ENCODE measurements at places on chromosomes 16 and 17.

DNA sequence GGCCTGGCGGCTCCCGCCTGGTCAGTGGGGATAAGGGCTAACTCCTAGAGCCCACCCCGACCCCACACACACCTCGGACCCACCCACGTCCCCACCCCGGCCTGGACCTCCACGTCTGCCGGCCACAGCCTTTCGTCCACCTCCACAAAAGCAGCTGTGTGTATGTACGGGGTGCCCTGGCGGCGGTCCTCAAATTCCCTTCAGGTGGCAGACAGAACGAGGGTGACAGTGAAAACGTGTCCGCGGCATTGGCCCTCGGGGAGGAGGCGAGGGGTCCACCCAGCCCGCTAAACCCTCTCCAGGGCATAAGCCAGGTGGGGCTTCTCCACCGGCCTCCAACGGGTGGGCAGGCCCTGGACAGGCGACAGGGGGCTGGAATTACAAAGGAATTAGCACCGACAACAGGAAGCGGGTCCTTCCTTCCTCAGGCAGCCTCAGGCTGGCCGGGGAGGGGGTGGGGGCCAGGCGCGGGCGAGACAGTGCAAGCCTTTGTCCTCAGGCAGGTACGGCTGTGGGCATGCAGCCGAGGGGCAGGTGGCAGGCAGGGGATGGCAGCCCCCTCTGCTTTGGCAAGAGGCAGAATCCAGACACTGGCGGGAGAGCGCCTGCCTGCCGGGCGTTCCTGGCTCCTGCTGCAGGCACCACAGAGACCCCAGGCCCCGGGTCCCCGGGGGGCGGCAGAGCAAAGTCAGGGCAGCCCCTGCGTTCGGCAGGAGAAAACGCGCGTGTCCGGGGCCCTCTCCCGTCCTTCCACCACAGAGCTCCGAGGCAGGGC, 12.3 kb upstream of the PITPNA start:
- no peak for DNase-seq

GRCh38 chr17:39404542-39405378, 3.3 kb upstream of the FBXL20 start:
- DNase-seq: peak; percentile 46

DNA sequence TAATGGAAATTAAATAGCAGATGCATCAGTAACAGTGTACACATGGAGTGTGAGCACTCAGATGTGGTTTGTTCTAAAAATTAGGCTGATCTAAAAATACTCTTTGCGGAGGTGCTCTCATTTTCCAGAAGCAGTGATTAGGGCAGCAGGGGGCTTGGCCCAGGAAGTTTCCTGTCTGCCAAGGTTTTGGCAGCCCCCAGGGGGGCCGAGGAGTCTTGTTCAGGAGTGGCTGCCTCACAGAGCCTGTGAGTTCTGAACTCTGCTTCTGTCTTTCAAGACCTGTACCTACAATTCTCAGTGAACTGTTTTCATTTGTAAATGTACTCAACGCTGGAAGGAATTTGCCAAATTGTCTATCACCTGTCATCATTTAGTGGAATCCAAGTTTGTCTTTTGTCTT, 388.4 kb upstream of the CDH11 start:
- DNase-seq: no peak

DNA sequence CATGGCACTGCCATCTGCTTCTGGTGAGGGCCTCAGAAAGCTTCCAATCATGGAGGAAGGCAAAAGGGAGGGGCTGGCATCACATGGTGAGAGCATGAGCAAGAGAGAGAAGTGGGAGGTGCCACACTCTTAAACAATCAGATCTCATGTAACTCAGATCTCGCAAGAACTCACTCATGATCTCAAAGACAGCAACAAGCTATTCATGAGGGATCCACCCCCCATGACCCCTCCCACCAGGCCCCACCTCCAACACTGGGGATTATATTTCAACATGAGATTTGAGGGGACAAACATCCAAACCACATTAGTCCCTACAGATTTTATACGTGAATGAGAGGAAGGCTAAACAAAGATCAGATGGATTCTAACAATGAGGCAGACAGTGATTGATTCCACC, 8.9 kb upstream of the TMEM132E start:
- DNase-seq: no peak

DNA sequence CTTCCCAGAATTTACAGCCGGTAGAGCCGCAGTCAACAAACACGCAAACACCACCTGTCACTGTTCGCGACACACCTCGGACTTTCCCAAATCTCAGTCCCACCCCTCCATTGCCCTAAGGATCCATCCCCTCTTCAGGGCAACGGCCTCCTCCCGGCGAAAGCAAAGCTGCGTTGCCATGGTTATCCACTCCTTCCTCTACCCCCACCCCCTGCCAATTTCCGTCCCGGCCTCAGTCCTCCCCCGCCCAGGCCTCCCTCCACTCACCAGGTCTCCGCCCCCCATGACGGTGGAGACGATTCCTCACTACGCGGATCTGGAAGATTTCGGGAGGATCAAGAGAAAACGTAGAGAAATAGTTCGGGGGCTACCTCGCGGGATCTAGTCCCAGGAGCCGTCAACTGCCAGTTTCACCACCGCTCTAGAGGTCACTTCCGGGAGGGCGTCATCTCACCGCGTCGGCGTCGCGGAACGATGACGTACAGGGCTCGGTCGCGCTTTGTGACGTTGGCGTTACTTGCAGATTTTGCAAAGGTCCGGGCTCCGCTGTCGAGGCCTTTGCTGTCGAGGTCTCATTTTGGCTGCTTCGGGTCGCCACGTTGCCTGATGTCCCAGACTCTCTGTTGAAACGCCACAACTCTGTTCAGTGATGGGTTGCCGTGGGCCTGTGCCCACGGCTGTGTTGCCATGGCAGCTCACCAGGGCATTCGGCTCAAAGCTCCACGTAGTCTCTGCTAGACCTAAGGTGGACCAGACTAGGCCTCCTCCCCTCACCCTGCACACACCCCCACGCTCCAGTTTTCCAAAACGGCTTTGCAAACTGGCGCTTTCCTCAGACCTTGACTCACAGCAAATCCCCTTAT, at the start of gene CWC25:
Gene CWC25 (minus strand): TSS at position 423 of the 863 bp plus-strand sequence. CDS start 138 bp downstream, at position 285.
- peak; percentile 96 for DNase-seq

DNA sequence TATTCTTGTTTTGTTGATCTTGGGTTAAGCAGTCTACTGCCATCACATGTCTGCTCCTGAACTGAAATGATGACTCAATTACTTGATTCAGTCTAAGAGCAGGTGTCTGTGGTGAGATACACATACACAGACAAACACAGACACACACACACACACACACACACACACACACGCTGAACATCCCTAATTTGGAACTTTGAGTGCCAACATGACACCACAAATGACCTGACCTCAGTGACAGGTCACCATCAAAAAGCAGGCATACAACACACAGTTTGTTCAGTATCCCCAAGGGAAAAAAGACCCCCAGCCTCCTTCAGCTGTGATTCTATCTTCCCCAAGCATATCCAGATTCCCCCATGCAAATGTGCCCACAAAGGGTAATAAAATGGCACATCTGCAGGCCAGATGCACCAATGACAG, 130.1 kb upstream of the TMEM97 start:
- no peak for DNase-seq

GRCh38 chr17:74818291-74818938, 41.3 kb downstream of the GRIN2C start:
- DNase-seq: no peak

DNA sequence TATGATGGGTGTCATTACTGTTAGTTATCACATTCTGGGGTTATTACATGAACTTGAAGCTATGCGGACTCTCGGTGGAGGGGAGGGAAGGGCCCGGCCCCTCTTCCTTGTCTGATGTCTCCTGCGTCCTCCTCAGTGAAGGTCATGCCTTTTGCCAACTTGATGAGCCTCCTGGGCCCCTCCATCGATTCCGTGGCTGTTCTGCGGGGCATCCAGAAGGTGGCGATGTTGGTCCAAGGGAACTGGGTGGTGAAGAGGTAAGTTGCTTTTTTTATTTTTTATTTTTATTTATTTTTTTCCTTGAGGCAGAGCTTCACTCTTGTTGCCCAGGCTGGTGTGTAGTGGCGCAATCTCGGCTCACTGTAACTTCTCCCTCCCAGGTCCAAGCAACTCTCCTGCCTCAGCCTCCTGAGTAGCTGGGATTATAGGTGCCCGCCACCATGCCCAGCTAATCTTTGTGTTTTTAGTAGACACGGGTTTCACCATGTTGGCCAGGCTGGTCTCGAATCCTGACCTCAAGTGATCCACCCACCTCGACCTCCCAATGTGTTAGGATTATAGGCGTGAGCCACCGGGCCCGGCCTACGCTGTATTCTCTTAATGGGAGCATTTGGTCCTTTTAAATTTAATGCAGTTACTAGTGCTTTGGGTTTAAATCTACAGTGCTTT, 21.6 kb downstream of the POLR3E start:
- DNase-seq: peak; percentile 46

DNA sequence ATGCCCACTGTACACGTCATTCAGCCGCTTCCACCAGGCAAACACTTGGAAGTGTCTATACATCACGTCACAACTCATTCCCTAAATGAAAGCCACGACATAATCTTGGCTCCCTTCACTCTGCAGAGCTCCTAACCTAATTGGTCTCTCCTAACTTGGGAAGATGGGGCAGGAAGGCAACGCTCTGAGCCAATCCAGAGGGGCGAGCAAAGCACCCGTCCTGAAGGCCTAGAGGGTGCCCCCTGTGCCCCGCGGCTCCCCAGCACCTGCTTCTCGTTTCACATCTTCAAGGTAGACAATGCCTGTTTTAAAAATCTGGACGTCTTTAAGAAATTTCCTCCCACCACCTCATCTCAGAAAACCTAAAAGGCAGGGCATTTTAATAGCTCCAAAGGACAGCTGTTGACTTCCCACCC, 1.0 kb downstream of the CSNK2A2 start:
- no peak for DNase-seq

DNA sequence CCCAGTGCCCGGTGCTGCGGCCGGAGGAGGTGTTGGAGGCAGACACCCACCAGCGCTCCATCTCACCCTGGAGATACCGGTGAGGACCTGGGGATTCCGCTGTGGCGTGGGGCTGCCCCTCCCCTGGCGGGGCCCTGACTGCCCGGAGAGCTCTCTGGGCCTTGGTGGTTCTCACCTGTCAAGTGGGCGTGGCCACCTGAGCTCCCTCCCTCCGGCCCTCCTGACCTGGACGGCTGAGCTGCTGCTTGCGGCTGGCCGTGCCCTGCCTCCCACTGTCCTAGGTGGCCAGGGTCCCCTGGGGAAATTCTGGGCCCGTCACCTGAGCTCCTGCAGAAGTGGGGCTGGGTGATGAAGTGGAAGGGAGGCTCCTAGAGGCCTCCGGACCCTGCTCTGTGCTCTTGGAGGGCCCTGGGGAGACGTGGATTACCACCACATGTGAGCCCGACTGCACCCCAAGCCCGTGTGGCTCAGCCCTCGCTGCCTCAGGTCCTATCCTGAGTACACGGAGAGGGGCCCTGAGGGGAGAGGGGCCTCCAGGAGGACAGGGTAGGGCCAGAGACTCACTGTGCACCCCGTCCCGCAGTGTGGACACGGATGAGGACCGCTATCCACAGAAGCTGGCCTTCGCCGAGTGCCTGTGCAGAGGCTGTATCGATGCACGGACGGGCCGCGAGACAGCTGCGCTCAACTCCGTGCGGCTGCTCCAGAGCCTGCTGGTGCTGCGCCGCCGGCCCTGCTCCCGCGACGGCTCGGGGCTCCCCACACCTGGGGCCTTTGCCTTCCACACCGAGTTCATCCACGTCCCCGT, 1.1 kb downstream of the IL17C start:
- DNase-seq: no peak

DNA sequence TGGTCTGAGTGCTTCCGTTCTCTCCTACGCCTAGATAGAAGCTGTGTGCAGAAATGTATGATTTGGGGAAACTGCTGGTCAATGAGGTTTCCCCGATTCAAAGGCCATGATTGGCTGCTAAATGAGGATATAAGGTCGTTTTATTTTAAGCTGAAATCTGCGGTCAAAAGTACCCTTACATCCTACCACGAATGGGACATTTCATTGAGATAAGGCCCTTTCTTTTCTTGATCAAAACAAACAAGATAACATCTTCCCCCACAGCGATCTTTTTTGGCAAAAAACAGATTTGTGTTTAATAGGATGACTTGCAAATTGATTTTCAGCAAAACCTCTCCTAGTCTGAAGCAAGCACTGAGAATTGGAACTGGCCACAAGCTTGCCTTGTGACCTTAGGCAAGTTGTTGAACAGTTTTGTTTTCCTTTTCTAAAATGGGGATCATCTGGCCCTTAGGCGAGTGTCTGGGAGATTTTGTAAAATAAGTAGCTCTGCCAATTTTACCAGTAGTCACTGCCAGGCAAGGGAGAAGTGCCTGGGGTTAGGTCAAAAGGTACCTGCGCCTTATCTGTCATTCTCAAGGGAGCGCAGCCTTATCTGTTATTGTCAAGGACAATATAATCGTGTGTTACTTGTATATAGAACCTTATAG, 635 bp downstream of the SCPEP1 start:
- DNase-seq: no peak

DNA sequence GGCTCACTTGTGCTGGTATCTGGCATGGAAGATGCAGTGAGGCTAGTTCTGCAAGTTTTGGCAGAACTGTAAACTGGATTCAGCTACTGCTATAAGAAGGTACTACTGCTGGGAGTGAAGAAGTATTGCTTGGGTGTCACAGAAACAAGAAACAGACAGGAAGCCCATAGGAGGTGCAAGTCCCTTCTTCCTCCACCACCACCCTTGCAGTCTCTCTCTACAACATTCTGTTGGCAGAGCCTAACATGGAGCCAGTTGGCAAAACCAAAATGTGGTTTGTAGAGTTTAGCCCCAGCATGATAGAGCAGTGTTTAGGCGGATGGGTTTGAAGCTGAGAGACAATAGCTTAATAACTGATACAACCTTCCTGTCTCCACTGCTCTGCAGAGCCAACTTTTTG, 72.6 kb downstream of the NLK start:
- DNase-seq: no peak

- DNase-seq: no peak
These were observed 144.0 kb downstream of the SOX9 start for GRCh38 chr17:72264682-72265405.

- no peak for DNase-seq
These were observed 27.1 kb upstream of the MGAT5B start for GRCh38 chr17:76840884-76841775.

- no peak for DNase-seq
These were observed 18.1 kb upstream of the NPTX1 start for GRCh38 chr17:80494547-80494946.

- DNase-seq: no peak
These were observed 446.9 kb downstream of the UTP18 start for GRCh38 chr17:51707216-51707615.

DNA sequence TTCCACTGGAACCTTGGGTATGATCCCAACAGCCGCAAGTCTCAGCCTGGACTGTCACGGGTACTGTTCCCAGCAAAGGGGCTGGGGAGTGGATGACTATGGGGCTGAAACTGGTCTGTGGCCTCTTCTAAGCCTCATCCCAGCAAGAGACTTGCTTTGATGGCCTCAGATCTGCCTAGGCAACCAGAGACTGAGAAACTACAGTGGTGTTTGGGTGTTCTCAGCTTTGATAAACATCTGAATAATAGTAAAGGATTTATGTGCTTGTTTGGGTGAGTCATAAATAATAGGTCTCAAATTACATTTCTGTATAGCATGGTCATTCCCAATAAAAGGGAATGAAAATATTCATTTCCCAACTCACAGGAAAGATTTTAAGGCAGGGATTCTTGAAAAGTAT, 30.2 kb upstream of the ULK2 start:
- DNase-seq: no peak

All from Caki2 (cell line).